ENCODE measurements at places on chromosomes 3 and 15.

- no peak for DNase-seq
Measured at GRCh38 chr3:115788921-115789470, 165.7 kb downstream of the GAP43 start.

- no peak for DNase-seq
Measured at GRCh38 chr15:87209891-87210689, 1046.4 kb downstream of the NTRK3 start.

- DNase-seq, result no peak
Measured at GRCh38 chr3:135243616-135244015, 448.6 kb downstream of the EPHB1 start.

DNA sequence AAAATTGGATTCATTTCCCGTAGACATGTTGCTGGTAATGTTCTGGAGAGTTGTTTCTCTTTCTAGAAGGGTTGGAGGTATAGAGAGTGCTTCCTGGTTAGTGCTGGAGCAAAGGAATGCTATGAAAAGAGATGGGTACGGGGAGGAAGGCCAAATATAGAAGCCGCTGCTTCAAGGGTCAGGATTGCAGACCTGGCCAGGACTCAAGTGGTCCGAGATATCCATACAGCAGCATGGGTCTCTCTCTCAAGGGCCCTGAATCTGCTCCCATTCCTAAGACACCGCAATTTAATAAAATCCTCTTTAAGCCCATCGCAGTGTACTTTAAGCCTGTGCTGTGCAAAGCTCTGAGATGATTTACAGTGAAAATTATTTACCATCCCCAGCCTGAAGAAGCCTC, 287.0 kb downstream of the FAM43A start:
- DNase-seq, result no peak

- peak; percentile 40 for DNase-seq
Measured at GRCh38 chr3:185270262-185270955, 16.6 kb upstream of the EHHADH start.

- DNase-seq, result no peak
Measured at GRCh38 chr15:91515188-91515754, 338.2 kb upstream of the SLCO3A1 start.

DNA sequence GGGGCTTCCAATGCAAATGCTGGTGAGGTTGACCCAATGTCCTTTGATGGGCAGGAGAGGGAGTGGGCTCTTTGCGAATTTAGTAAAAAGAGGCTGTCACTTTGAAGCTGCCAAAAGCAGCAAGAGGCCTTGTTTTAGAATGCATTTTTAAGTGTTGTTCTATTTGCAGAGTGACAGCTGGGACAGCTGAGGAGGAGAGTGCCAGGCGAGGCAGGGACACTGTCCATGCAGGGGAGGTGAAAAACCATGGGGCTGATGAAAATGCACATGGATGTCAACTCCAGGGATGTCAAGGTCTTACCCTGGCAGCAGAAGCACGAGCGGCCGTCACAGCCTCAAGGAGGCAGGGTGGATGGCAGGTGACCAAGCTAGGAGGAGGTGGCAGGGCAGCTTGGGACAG, 279.8 kb downstream of the ADAMTS17 start:
- DNase-seq, result no peak

GRCh38 chr3:5051772-5052171, 70.3 kb upstream of the ARL8B start:
- DNase-seq, result no peak

DNA sequence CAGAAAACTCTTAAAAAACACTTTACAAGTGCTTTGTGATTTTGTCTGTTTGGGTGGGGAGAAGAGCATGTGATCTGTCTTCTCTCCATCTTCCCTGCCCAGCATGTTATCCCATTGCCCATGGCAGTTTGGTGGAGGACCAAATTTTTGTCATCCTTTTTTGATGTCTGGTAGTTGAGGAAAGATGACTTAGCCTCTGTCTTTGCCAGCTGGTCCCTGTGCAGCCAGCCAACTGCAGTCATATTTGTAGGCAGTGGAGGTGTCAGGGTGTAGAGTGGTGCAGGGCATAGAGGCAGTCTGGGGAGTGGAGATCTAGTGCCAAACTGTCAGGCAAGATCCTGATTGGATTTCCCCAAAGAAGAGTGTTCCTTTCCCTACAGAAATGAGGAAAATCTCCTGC, 40.7 kb downstream of the GASK1A start:
- no peak for DNase-seq
